Hematopoietic multipotent progenitor cell (in vitro differentiated cells): ENCODE measurements at places on chromosomes 7 and 10.
A peak's percentile ranks its signal among the peaks of the same experiment; 100 is the strongest.

- DNase-seq, result peak; percentile 74
Measured at GRCh38 chr7:28329661-28330363, 82.5 kb upstream of the CREB5 start.

- DNase-seq, result no peak
Measured at GRCh38 chr7:71238581-71239295, 106.8 kb downstream of the GALNT17 start.

DNA sequence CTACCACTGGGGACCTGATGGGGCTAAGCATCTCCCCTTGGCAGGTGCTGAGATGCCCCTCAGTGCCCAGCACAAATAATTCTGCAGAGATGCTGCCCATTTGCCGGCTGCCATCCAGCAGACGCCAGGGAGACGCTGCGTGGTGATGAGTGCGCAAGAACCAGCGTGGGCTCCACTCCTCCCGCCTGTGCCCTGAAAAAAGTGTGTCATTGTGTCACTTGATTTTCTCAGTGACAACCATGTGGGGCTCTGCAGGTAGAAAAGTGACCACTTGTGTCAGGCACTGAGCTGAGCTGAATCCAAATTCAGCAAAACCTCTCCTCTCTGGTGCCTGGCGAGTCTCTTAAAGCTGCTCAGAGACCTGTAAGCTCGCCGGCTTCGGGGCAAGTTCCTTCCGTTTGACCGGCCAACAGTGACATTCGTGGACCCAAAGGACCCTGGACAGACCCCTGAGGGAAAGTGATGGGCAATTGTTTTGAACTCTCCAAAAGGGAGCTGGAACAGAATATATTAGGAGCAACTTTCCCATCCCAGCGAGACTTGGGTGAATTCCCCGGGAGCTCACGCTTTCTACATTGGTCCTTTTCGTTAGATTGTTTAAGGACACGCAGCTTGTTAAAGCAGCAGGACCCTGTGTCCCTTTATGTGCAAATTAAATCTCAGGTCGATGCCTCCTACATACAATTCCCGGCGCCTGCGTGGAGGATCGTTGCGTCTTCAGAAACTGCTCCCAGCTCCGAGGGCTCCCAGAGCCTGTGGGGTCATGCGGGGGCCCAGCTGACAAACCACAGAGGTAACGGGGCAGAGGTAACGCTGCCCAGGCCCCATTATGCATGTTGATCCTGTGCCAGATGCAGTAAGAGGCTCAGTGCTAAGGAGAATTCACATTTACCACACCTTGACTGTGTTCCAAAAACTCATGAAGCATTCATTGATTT, 332.7 kb downstream of the ADARB2 start:
- no peak for DNase-seq

DNA sequence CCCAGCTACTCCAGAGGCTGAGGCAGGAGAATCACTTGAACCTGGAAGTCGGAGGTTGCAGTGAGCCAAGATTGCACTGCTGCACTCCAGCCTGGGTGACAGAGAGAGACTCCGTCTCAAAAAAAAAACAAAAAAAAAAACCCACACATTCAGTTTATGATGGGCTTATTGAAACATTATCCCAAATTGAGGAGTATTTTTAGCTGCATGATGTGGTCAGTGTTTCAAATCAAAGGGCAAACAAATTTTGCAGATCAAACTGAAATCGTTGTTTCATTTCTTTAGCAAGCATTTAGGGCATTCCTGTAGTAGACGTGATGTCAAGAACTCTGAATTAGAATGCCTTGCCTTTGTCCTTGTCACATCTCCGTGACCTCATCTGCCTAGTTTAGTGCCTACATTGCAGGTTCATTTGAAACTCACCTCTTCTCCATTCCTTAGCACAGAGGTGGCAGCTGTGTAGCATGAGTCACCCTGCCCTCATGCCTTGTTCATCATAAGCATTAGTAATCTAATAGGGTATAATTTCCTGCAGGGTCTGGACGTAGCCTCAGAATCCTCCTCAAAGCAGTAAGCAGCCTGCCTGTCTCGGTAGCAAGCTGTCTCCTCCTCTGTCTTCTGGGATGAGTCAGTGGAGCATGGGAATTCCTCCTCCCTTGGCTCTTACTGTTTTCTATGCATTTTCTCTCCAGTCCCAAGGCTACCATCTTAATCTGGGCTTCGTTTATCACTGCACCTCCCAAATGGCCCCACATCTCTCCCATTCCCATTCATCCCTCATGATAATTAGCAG, 73.8 kb downstream of the CUL1 start:
- DNase-seq, result peak; percentile 15

DNA sequence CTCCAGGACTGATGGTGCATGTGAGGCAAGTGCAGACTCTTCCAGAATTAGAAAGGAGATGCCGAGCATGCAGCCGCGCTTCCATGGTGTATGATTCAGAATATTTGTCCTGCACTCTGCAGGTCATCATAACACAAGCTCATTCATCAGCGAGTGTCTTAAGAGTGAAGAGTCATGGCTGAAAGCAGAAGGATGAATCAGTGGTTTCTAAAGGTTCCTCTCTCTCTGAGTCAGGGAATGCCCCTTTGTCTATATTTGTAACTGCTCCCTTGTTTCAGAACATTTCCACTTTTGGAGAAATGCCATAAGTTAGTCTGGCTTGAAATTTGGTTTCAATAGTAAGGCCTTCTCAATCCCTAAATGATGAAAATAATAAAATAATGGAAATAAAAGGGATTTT, 52.3 kb downstream of the HECW1 start:
- DNase-seq, result peak; percentile 33

GRCh38 chr10:123945325-123945920, 53.8 kb upstream of the CPXM2 start:
- no peak for DNase-seq

DNA sequence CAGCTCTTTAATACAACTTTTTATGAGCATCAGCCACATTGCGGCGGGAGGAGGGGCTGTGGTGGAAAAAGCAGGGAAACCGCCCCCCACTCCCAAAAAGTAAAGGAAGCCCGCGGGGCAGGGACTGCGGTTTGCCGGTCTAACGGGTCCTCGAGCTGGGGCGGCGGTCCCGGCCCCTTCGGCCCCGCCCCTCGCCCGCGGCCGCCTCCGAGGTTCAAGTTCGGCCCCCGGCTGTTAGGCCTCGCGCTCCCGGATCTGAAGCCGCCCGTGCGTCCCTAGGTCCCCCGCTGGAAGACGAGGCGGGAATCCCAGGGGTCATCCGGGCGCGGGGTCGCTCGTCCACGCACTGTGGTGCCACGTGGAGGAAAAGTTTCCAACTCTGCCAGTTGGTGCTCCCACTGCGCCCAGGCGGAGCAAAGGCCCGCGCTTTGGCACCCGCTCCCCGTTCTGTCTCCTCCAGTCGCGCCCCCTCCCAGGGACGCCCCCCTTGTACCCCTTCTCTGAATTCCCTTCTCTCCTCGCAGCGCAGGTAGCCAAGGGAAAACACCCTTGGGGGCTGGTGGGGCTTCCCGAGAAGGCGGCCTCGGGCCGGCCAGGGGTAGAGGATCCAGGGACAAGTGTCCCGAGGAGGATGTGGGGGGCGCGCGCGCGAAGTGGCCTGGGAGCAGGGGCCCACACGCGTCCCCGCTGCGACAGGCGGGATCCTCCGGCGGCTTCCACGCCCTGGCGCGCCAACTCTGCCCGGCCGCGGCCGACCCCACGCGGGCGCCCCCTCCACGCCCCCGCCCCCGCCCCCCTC, 798 bp upstream of the AUTS2 start:
- DNase-seq, result peak; percentile 59

- no peak for DNase-seq
Measured at GRCh38 chr10:782751-783648, 93.5 kb upstream of the DIP2C start.
